ENCODE measurements at places on chromosomes 12 and 14.

DNA sequence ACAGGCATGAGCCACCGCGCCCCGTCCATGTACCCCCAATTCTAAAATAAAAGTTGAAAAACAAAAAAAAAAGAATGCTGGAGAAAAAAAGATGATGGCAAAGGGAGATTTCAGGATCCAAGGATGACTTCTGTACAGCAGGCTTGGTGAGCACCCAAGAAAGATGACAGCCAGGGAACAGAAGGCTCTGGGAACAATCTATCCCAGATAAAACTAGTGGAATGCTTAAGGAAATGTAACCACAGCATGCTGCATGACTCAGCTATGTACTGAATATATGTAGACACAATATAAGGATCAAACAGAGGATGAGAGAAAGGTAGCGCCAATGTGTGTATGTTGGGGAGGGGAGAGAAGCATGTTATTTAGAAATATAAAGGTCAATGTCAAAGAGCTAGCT lies 123.7 kb upstream of the TMTC1 start:
- no peak for DNase-seq

GRCh38 chr14:100416081-100416680 lies 93.0 kb downstream of the SLC25A47 start:
- DNase-seq, result no peak

- DNase-seq, result no peak
These were observed 153.8 kb downstream of the PELI2 start for GRCh38 chr14:56271970-56272369.

DNA sequence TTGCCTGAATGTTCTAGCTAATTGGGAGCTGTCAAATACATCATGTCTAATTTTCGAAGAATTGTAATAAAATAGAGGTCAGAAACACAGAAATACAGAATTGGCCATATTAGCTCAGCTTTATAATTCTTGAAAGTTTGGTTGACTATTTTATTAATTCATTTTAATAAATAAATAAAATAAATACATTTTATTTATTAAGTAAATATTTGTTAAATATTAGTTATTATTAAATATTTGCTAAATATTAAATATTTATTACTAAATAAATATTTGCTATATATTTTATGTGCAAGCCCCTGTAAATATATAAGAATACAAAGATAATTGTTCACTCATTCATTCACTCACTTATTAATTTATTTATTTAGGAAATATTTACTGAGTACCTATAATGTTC lies 231.3 kb downstream of the SSPN start:
- no peak for DNase-seq

GRCh38 chr14:44657696-44658388 lies 150.8 kb upstream of the FSCB start:
- DNase-seq, result no peak

DNA sequence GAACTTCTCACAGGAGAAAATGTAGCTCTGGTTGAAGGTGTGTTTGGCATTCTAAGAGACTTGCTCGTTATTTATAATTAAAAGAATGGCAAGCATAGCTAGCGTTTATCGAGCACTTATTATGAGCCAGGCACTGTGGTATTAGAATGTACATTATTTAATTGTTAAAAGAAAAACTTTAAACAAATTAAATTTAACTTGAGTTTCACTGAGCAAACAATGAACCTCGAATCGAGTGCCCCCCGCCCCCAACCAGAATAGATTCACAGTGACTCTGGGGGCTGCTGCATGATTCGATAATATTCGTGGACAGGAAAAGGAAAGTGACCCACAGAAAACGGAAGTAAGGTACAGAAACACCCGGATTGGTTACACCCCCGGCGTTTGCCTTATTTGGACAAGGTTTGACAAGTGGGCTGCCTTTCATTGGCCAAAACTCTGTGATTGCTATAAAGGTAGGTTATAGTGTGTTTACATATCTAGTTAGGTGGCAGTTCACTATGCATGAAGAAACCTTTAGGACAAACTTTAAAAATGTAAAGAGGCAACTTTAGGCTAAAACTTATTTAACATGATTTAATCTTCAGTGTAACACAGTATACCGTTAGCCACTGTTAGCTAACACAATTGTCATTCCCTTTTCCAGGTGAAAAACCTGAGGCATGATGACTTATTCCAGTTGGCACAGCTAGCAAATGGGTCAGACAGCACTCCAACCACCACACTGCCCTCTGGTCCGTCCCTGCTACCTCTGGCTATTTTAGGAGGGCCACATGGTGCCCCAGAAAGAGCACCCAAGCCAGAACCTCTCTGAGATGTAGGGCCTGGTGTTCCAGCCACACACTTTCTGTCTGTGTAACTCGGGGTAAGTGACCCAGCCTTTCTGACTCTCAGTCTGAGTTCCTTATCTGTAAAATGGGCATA lies 7.1 kb downstream of the SCNN1A start:
- no peak for DNase-seq

DNA sequence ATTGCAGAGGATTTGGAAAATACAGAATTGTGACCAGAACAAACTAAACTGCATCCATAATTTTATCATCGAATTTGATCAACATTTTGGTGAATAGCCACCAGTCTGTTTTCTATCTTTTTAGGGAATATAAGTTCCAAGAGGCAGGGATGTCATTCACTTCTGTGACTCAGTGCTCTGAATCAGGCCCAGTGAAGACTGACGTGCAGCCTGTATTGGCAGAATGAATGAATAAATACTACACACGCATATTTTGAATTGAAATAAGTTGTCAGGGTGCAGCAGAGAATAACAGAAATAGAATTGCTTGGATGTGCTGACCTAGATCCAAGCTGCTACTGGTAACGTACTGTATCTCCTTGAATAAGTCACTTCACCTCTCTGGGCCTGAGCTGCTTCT lies 1.3 kb upstream of the EMP1 start:
- no peak for DNase-seq

GRCh38 chr12:122423258-122424165 lies 1.0 kb upstream of the CLIP1 start:
- no peak for DNase-seq

DNA sequence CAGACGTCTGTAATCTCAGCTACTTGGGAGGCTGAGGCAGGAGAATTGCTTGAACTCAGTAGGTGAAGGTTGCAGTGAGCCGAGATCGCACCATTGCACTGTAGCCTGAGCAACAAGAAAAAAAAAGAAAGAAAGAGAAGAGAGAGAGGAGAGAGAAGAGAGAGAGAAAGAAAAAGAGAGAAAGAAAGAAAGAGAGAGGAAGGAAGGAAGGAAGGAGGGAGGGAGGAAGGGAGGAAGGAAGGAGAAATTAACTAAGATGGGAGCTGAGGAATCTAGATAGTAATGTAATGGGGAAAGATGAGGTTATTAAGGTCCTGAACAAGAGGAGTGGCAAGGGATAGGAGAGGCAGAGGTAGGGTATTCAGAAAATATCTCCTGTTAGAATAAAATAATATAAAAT lies 17.4 kb upstream of the SGPP1 start:
- no peak for DNase-seq

GRCh38 chr14:71773898-71774481 lies 158.2 kb upstream of the RGS6 start:
- no peak for DNase-seq
